ENCODE measurements at places on chromosomes 6 and 20. TPM values are rescaled to one million over a fixed set of nuclear protein-coding genes. Genes with fewer than 3 reads are reported as not detected.

DNA sequence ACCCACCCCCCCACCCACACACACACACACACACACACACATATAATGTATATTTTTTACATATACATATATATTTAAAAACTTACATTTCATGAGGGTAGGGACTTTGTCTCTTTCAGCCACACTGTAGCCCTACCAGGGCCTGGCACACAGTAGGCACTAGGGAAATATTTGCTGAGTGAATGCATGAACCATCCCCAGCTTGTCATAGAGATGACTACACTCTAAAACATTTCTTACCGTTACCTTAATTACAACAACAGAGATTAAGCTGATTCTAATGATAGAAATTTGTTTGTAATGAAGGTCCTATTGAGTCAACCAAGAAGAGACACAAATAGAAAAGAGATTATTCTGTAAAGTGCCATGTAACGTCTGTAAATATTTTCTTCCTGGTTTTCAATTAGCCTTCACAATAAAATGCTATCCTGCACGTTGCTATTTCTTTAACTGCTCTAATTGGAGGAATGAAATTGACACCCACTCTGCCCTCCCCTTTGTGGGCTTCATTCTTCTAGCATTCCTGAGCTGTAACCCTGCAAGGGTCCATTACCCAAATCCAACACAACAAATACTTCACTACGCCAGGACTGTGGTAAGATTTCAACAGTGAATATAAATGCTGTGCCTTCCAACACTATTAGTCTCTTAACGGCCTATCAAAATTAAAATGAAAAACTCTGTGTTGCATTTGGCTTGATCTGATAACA, 30.8 kb downstream of the SIM1 start:
- H3K27me3 ChIP-seq: no peaks in the 10 kb centered on the region
- H3K36me3 ChIP-seq: no peaks in the 10 kb centered on the region
- H3K4me3 ChIP-seq: no peak overlapping the region
- no peak for DNase-seq
- H3K27ac ChIP-seq: no peak overlapping the region

- DNase-seq: no peak
- H3K36me3 ChIP-seq: no peaks in the 10 kb centered on the region
These were observed 120.4 kb upstream of the MAP3K7 start for GRCh38 chr6:90707246-90707645.

The C6orf118 gene
- total RNA-seq: not detected

The SMOC2 gene
- 34.4 TPM for total RNA-seq

GRCh38 chr6:376827-377640, 14.5 kb upstream of the IRF4 start:
- no peaks in the 10 kb centered on the region for H3K36me3 ChIP-seq
- H3K4me3 ChIP-seq: no peak overlapping the region
- no peak for DNase-seq
- peaks cover 48% of the 10 kb centered on the region for H3K27me3 ChIP-seq

GRCh38 chr20:39504710-39505094, 542.6 kb downstream of the DHX35 start:
- H3K4me1 ChIP-seq: no peaks in the 10 kb centered on the region
- no peak overlapping the region for H3K4me3 ChIP-seq
- no peak for DNase-seq
- no peak overlapping the region for H3K27ac ChIP-seq

- no peak overlapping the region for H3K27ac ChIP-seq
- no peak overlapping the region for H3K4me3 ChIP-seq
- no peaks in the 10 kb centered on the region for H3K4me1 ChIP-seq
- H3K27me3 ChIP-seq: peaks cover 23% of the 10 kb centered on the region
- DNase-seq: no peak
These were observed 64.3 kb downstream of the CDH22 start for GRCh38 chr20:46243707-46244628.

DNA sequence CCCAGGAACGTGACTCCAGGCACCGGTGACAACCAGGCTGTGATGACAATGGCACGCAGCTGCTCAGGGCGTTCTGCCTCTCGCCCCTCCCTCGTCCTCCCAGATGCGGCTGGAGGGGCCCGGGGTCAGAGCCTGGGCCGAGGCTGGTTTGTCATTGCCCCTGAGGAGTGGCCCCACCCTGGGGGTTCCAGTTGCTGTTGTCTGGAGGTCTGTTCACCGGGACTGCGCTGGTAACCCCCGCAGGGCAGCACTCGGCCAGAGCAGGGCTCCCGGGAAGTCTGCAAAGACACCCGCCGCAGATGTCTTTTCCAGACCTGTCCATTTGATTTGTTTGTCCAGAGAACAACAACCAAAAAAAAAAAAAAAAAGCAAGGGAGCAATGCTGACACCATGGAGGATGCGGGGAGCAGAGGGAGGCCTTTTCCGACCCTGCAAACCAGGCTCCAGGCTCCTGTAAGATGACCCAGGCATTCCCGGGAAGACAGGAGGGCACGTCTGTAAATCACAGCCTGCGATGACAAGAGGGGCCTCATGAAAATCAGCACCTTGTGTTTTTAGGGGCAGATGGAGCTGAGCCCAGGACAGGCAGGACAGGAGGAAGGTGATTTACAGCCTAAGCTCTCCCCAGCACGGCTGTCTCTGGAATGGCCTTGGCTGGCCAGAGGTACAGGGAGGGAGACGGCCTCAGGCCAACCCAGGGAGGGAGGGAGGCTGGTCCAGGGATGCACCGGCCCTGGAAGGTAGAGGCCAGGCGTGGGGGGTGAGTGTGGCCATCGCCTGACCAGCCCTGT, 189.3 kb downstream of the ERMARD start:
- H3K27me3 ChIP-seq: no peaks in the 10 kb centered on the region
- no peak overlapping the region for H3K4me3 ChIP-seq
- H3K27ac ChIP-seq: no peak overlapping the region
- no peaks in the 10 kb centered on the region for H3K36me3 ChIP-seq
- no peaks in the 10 kb centered on the region for H3K4me1 ChIP-seq

DNA sequence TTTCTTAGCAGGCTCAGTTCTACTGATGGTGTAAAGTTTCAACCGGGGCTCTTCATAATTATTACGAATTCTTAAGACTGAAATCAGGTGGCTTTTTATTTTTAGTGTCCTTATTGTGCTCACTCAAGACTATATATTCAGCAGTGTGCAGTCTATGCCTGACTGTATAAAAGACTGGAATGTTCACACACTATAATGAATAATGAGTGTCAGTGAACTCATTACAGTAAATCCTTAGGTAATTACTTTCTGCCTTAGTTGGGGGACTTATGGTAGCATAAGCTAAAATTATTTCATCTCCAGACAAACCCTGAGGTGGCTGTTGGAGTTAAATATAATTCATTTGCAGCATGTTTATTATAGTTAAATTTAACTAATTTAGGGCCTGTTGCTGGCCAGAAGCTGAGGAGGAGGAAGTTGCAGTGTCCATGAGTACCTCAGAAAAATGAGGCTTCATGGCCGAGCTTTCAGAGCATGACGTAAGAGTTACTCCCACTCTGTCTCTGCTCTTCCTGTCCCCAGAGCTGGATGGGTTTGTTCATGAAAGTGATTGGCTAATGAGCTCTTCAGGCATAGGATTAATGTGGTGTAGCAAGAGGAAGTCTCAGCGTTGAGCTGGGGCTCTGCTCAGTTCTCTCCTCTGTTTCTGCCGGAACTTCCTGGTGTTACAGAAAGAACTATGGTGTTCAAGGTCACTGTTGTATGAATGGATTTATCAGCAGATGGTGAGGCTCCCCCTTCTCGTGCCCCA, 335.7 kb downstream of the NRN1 start:
- no peak overlapping the region for H3K4me3 ChIP-seq
- H3K27ac ChIP-seq: peak overlapping the region; percentile 77
- DNase-seq: no peak
- H3K4me1 ChIP-seq: peaks cover 38% of the 10 kb centered on the region
- no peaks in the 10 kb centered on the region for H3K36me3 ChIP-seq
- no peaks in the 10 kb centered on the region for H3K27me3 ChIP-seq

GRCh38 chr6:77424761-77425160, 38.5 kb downstream of the HTR1B start:
- no peaks in the 10 kb centered on the region for H3K4me1 ChIP-seq
- DNase-seq: no peak
- H3K4me3 ChIP-seq: no peak overlapping the region
- no peak overlapping the region for H3K27ac ChIP-seq
- H3K36me3 ChIP-seq: no peaks in the 10 kb centered on the region
- no peaks in the 10 kb centered on the region for H3K27me3 ChIP-seq

The C6orf58 gene
- not detected for total RNA-seq

The RSPO4 gene
- total RNA-seq: not detected

The TJAP1 gene
- 41.2 TPM for total RNA-seq

DNA sequence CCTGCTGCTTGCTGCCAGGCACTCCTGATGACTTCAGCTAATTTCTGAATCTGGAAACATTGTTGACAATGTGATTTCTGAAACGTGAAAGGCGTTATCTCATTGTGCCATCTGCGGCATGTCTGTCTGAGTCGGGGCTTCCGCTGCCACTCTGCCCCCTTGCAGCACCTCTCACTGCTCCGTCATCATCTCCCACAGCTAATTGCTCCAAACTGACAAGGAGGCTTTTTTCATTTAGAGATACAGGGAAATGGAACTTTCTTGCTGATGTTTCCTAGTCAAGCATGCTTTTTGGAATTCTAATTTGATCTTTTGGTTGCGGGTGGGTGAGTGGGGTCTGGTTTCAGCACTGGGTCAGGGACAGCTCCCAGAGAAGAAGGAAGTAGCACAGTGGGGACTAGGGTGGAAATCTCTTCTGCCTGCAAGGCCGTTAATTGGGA, 233.5 kb downstream of the DHX35 start:
- no peaks in the 10 kb centered on the region for H3K27me3 ChIP-seq
- no peak overlapping the region for H3K27ac ChIP-seq
- H3K36me3 ChIP-seq: no peaks in the 10 kb centered on the region
- no peak overlapping the region for H3K4me3 ChIP-seq

GRCh38 chr20:16575390-16576140, 2.3 kb upstream of the KIF16B start:
- DNase-seq: peak; percentile 25
- H3K27me3 ChIP-seq: no peaks in the 10 kb centered on the region
- H3K36me3 ChIP-seq: no peaks in the 10 kb centered on the region
- H3K27ac ChIP-seq: peak overlapping the region; percentile 86

- no peak overlapping the region for H3K4me3 ChIP-seq
- no peaks in the 10 kb centered on the region for H3K27me3 ChIP-seq
- no peaks in the 10 kb centered on the region for H3K4me1 ChIP-seq
- no peak overlapping the region for H3K27ac ChIP-seq
- H3K36me3 ChIP-seq: no peaks in the 10 kb centered on the region
- no peak for DNase-seq
These were observed 253.7 kb upstream of the RUNX2 start for GRCh38 chr6:45074439-45074838.

GRCh38 chr6:99458319-99458718, 33.2 kb upstream of the PNISR start:
- H3K4me1 ChIP-seq: no peaks in the 10 kb centered on the region
- no peak for DNase-seq
- H3K27ac ChIP-seq: no peak overlapping the region
- no peaks in the 10 kb centered on the region for H3K27me3 ChIP-seq
- peaks cover 3% of the 10 kb centered on the region for H3K36me3 ChIP-seq

DNA sequence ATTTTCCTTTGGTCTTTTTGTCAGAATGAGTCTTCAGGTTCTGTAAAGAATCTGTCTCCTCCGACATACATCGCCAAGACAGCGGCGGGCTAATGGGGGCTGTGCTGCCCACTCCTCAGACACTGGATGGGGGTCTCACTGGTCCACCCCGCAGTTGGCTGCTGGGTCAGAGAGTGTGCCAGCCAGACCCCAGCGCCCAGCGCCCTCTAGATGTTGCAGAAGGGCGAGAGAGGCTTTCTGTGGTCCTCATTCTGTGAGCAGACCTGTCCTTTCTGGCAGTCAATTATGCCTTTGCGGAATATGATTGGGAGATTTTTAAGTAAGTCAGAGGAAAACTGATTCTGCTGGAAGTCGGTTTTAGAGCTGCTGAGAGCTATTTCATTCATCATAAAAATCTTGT, 7.8 kb upstream of the CCR6 start:
- no peak overlapping the region for H3K4me3 ChIP-seq
- H3K27ac ChIP-seq: no peak overlapping the region
- no peaks in the 10 kb centered on the region for H3K27me3 ChIP-seq
- no peaks in the 10 kb centered on the region for H3K4me1 ChIP-seq
- no peak for DNase-seq

DNA sequence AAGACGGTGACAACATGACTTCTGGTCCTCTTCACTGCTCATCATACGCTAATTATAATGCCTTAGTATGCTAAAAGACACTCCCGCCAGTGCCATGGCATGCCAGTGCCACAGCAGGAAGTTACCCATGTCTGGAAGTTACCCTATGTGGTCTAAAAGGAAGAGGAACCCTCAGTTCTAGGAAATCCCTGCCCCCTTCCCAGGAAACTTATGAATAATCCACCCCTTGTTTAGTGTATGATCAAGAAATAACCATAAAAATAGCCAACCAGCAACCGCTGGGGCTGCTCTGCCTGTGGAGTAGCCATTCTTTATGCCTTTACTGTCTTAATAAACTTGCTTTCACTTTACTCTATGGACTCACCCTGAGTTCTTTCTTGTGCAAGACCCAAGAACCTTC, 15.8 kb upstream of the SERPINB9 start:
- H3K4me3 ChIP-seq: no peak overlapping the region
- H3K27me3 ChIP-seq: no peaks in the 10 kb centered on the region
- DNase-seq: no peak
- H3K4me1 ChIP-seq: no peaks in the 10 kb centered on the region
- H3K36me3 ChIP-seq: no peaks in the 10 kb centered on the region

GRCh38 chr6:113018351-113019151, 671.4 kb downstream of the RFPL4B start:
- no peak overlapping the region for H3K4me3 ChIP-seq
- no peak for DNase-seq
- no peaks in the 10 kb centered on the region for H3K36me3 ChIP-seq
- no peaks in the 10 kb centered on the region for H3K27me3 ChIP-seq
- no peaks in the 10 kb centered on the region for H3K4me1 ChIP-seq

The THBS2 gene
- 7.7 TPM for total RNA-seq

GRCh38 chr6:20924911-20925543, 390.8 kb downstream of the CDKAL1 start:
- H3K4me3 ChIP-seq: no peak overlapping the region
- H3K36me3 ChIP-seq: no peaks in the 10 kb centered on the region
- H3K4me1 ChIP-seq: no peaks in the 10 kb centered on the region
